ENCODE measurements at places on chromosomes 2 and 18.

- no peak for DNase-seq
Observed at GRCh38 chr2:23947350-23947749, 7.1 kb downstream of the UBXN2A start.

- DNase-seq, result peak; percentile 72
Observed at GRCh38 chr18:74597034-74597661, 522 bp upstream of the ZNF407 start.

GRCh38 chr2:41989501-41990180 is 58.2 kb upstream of the PKDCC start:
- no peak for DNase-seq

GRCh38 chr2:25567406-25567805 is 106.0 kb downstream of the DTNB start:
- DNase-seq, result peak; percentile 53

DNA sequence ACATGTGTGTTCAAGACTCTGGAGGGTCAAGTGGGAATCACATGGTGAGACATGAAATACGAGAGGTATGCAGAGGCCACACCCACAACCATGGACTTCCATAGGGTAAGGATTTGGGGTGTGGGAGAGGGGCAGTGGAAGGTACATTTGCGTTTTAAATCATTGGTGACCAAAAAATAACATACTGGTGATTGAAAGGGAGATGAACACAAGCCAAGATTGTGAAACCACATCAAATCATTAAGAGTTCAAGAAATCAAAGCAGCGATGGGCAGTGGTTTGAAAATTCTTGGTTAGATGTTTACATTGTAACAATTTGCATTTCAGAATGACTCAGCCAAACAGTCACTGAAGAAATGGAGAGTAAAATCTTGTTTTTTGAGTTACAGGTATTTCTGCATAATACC is 1.9 kb upstream of the CABYR start:
- no peak for DNase-seq

GRCh38 chr18:10304853-10305252 is 149.6 kb upstream of the APCDD1 start:
- no peak for DNase-seq

DNA sequence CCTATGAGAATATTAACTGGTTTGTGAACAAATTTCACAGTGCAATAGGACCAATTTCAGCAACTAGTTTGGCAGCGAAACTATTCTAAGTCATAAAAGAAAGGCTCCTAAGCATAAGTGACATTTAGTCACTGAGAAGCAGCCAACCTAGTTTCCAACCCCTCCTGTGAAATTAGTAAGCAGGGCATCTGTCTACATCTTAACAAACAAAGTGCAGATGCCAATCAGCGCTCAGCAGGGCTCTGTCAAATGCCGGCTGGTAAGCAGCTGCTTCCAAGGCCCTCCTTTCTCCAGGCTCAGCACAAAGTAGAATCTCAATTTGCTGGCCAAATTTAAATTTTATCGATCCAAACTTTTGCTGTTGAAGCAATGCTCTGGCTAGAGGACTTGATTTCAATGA is 124.7 kb downstream of the ICOS start:
- no peak for DNase-seq

GRCh38 chr2:170554278-170554955 is 160.7 kb upstream of the SP5 start:
- DNase-seq, result no peak

DNA sequence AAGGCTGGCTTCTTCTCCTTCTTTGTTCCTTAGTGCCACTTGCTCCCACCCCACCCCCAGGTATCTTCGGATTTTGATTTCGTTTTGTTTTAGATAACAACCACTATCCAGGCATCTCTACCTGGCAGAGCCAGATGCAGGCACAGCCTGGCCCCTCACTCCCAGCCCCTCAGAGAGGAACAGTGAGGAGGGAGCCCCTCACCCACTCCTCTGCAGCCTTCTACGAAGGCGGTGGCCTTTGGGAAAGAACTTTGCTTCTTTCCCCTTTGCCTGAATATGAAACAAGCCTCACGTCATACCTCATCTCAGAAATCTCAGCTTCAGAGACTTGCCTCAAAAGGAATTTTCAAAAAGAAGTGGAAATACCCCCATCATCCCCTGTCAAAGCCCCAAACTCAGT is 6.3 kb upstream of the CYP26B1 start:
- no peak for DNase-seq
